ENCODE measurements at places on chromosomes 4 and X.

- DNase-seq = no peak
Measured at GRCh38 chrX:128007882-128008281, 44.3 kb downstream of the ACTRT1 start.

GRCh38 chr4:2961811-2962441 is 1.3 kb downstream of the NOP14 start:
- no peak for DNase-seq

DNA sequence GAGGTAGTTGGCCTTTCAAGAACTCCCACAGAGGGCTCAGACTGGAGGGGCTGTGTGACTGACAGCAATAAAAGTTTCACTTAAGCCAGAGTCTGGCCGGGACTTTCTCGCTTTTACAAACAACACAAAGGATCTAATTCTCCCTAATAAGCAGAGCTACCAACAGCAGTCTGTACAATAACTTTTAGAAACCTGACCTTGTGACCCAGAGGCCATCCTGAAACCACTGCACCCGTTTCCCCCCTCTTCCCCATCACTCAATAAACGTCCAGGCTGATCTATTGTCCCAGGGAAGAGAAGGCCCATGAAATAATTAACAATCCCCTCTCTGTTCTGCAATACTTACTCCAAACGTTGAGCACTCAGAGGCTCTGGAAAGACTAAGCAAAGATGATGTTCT is 442.4 kb downstream of the ZIC3 start:
- no peak for DNase-seq

DNA sequence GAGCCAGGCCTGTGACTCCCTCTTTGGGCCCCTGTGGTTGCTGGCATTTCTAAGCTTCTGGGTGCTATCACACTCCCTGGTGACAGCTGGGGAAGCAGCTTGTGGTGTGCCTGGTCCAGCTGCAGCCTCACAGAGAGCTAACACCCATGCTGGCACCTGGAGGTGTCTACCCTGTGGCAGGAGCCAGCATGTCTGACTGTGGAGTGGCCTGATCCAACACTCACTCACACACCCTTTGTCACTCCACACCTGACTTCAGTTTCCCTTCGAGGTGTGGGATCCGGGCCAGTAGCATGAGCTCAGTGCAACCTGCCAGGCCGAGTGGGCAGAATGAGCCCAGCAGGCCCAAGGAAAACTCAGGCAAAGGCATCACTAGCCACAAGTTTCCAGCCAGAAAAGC is 67.5 kb downstream of the TECRL start:
- DNase-seq = no peak

DNA sequence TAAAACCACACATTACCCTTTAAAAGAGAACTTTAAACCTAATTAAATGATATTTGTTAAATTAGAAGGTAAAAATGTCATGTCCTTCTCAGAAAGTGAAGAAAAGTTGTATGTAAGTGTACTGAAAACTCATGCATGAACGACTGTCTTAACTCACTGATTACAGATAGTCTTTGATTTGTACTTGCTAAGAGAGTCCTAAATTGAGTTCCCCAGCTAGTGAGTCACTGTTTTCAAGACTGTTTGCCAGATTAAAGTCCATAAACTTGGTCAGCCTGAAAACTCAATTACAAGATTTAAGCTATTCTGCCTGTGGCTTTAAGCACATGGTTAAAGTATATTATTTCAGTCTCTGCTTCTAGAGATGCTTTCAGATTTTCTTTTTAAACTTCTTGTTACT is 124.9 kb upstream of the ZCCHC13 start:
- DNase-seq = peak; percentile 22
